ENCODE measurements at places on chromosomes 2 and 18.

DNA sequence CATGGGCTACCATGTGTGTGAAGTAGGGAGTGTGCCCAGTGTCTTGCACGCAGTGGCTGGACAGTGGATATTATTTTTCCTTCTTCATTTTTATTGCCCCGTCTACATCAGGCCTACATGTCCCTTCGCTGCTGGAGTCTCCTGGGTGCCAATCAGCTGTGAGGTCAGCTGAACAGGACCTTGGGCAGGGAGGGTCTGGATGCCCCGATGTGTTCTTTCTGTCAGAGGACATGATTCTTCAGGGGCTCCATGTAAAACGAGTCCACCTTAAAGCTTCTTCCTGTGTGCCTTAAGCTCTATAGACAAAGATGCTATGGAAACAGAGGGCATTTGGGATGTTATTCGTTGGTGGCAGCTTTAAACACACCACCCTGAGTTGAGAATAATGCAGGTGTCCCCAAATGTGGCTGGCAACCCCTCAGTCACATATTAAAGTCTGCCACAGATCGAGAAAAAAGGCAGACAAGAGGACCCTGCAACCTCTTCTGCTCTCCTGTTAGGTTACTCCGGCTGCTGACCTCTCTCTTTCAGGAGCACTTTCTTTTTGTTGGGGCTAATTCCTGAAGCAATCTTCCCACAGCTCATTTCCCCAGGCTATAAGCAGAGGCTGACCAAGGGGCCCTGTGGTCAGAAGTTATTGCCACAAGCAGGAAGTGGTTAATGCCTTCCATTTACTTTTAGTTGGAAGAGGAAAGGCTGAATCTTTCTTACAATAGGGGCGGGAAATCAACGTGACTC, 20.0 kb downstream of the GREB1 start:
- DNase-seq, result no peak

- no peak for DNase-seq
Measured at GRCh38 chr2:127413782-127414637, 4.2 kb upstream of the PROC start.

DNA sequence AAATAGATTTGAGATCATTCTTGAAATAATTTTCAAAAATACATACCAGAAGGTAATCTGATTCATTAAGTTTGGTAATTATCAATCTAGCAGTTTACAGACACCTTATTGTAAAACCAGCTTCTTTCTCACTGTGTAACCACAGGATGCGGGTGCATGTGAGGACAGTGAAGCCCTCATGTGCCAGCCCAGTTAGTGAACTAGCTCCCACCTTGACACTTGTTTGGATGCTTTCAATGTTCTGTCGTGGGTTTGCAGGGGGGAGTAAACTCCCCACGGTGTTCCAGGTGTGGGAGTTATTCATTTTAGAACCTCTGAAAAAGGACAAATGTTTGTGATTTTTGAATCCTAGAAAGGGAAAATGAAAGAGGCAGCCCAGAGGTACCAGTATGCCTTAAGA, 59.0 kb downstream of the WDSUB1 start:
- no peak for DNase-seq

DNA sequence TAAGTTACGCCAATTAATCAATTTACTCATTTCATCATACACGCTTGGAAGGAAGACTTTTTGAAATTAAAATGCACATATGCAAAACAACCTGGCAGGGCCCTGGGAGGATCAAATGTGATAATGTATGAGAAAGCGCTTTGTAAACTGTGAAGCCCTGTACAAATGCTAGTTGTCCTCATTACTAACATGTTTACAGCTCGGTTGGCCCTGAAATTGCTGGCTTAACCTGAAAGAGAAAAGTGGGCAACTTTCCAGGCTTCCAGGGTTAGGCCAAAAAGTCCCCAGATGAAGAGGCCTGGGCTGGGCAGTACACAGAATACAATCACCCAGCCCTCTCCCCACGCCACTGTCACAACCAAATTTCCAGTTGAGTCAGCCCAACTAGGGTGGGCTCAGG, 60.2 kb downstream of the DNMT3A start:
- peak; percentile 31 for DNase-seq

GRCh38 chr2:117933884-117934354, 80.0 kb downstream of the CCDC93 start:
- DNase-seq, result no peak

DNA sequence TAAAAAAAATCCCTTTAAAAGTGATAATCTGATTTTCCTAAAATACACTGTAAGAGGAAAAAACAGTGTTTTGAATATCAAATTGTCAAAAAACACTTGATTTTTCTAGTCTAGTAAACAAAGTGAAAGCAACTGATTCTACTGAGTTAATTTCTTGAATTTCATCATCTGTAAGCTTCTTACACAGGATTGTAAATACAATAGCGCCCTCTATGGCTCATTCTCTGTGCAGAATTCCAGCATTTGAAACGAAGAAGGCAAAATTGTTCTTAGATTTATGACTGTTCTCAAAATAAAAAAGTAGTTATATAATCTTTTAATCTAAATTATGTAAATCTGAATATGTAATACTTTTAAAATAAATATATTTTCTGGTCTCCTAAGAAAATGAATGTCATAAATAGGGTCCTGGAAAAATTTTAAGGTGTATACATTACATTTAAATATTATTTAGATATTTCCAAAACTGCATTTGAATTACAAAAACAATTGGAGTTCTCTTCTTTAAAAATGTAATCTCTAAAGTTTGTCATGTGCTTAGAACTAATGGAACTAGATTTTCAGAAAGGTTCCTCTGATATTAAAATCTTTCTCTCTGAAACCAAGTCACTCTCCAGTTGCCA, 176.9 kb upstream of the MC4R start:
- peak; percentile 73 for DNase-seq

DNA sequence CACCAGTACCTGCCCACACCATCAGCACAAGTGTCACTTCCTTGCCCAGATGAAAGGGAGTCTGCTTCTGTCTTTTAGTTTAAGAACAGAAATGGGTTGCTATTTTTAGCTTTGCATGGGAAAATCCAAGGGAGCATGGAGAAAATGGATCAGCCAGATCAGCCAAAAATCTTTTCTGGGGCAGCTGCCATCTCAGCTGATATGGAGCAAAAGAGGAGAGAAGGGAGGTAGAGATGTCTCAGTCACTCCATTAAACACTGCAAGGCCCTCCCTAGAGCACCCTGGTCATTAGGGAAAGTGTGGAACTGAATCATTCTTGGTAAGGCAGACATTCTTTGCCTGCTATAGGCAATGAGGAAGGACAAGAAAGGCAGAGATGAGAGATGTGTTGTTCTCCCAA, 79.9 kb downstream of the CTAGE1 start:
- no peak for DNase-seq

- DNase-seq, result peak; percentile 32
Measured at GRCh38 chr18:63994783-63995399, 25.0 kb downstream of the SERPINB8 start.

DNA sequence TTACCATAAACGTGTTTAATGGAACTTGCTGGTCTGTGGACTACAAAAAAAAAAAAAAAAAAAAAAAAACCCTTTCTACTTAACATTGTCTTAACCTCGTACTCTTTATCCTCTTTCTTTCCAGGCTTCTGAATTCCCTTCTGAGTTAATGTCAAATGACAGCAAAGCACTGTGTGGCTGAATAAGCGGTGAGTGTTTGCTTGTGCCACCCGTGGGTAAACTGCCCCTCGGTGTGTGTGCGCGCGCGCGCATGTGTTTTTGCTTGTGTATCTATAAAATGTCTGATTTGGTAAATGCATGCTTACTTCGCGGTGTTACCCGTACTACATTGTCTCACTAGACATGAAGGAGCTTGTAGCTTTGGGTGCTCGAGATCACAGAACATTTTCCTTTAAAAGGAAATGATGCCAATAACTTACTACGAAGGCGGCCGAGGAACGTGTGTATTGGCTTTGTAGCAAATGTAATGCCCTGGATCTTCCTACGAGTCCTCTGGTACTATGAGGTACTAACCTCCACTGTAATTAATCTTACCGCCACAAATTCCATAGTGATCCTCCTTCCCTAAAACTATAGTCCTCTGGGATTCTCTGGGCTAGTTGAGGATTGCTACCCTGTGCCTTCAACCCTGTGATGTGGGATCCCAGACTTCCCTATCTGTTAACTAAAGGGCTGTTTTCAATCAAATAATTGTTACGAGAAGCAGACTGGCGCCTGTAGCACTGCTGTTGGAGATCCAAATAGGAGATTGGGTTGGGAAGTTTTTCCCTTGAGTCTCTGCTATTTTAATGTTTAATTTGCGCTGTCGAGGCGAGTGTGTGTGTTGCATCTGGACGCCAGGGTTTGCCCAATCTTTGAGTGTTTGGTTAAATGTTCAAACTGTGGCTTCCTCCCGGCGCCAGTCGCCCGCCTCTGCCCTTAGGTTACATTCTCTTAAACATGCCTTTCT, 1.1 kb downstream of the ID2 start:
- peak; percentile 80 for DNase-seq

GRCh38 chr2:19355931-19356544, 2.4 kb downstream of the OSR1 start:
- no peak for DNase-seq

DNA sequence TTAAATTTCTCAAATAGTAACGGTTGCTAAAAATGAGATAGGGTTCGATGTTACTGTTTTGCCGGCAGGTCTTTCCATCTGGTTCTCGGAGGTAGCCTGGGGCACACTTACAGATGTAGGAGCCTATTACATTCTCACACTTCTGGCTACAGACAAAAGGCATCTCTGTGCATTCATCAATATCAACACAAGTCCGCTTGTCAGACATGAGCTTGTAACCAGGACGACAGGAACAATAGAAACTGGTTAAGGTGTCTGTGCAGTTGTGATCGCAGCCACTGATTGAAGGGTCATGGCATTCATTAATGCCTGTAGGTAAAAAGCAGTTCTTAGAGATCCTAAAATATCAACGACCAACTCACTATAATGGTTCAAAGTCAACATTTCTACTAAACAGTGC, 116.3 kb downstream of the DHRS9 start:
- DNase-seq, result no peak

DNA sequence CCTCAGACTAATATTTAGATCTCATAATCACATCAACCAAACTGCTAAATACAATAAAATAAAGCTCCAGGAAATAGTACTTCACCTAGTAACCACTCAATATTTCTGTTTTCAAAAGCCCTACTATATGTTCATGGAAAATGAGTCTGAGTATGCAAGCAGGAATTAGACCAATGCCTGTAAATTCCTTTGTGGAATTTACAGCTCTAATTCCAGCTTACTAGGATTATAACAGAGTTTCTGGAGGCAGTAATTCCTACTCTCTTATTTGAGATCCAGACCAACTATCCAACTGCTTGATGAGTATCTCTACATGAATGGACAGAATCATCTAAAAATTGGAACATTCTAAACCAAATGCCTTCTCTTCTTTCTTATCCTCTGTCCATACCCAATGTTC, 11.6 kb downstream of the CDKL4 start:
- no peak for DNase-seq

Data from NCI-H1694 (cell line).